Astrocyte of the spinal cord (primary cell): ENCODE measurements at places on chromosomes 1 and 21.

DNA sequence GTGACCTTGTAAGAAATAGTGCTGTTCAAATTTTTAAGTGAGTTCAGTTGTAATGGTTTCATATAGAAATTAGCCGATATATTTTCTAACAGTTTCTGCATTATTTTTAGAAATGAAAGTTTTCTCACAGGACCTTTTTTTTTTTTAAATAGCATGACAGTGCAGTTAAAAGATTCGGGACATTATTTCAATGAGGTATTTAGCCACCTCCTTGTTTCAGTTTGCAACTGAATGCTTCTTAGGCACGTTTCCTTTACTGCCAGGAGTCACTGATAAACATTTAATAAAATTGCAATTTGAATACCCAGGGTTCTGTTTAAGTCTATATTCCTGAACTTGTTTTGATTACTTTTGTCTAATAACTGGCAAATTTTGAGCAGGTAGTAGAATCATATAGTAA lies 304.7 kb downstream of the TM2D1 start:
- DNase-seq: no peak

- DNase-seq: no peak
Measured at GRCh38 chr1:100575406-100575805, 37.5 kb downstream of the GPR88 start.

- no peak for DNase-seq
Measured at GRCh38 chr1:156750191-156750672, 1.2 kb downstream of the HDGF start.

- no peak for DNase-seq
Measured at GRCh38 chr1:15957221-15958095, 18.4 kb downstream of the ZBTB17 start.

DNA sequence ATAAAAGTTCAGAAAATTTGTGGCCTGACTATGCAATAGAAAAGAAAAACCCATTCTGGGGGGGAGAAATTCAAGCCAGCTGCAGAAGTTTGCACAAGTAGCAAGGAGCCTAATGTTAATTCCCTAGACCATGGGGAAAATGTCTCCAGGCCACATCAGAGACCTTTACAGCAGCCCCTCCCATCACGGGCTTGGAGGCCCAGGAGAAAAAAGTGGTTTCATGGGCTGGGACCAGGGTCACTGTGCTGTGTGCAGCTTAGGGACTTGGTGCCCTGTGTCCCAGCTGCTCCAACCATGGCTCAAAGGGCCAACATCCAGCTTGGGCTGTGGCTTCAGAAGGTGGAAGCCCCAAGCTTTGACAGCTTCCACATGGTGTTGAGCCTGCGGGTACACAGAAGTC lies 42.0 kb downstream of the IL23R start:
- no peak for DNase-seq

DNA sequence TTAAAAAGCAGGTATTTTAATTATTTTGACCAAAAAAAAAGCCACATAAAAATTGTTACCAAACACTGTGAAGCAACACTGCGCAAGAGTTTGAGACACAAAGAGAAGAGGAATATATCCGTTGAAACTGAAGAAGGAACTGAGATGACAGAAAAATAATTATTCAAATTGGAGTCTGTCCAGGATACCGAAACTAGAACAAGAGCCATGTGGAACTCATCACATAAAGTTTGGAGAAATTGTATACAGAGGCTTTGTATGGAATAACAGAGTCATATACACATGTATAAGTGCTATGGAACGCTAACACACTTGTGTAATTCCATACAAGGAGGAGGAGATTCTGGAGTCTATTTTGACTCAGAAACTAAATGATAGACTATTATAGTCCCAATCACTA lies 675.1 kb upstream of the ADGRL2 start:
- no peak for DNase-seq

- DNase-seq: no peak
Measured at GRCh38 chr1:152951711-152952110, 4.7 kb downstream of the SPRR5 start.

GRCh38 chr21:15441060-15441493 lies 288.7 kb upstream of the USP25 start:
- DNase-seq: no peak

DNA sequence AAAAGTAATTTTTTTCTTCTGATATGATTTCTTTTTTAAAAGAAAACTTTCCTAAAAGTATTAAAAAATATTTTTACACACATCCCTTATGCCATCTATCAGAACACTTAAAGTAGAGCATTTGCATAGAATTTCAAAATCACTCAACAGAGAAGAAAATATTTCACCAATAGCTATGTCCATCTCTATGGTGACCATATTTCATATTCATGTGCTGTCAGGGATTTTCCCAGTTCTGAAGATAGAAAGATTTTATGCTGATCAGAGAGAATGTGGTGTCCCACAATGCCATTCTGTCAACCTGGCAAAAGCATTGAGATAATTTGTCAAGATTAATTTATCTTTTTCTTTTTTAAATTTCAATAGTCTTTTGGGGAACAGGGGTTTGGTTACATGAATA lies 87.0 kb downstream of the C4BPA start:
- no peak for DNase-seq

GRCh38 chr1:54812801-54813484 lies 11.8 kb upstream of the TTC22 start:
- no peak for DNase-seq

DNA sequence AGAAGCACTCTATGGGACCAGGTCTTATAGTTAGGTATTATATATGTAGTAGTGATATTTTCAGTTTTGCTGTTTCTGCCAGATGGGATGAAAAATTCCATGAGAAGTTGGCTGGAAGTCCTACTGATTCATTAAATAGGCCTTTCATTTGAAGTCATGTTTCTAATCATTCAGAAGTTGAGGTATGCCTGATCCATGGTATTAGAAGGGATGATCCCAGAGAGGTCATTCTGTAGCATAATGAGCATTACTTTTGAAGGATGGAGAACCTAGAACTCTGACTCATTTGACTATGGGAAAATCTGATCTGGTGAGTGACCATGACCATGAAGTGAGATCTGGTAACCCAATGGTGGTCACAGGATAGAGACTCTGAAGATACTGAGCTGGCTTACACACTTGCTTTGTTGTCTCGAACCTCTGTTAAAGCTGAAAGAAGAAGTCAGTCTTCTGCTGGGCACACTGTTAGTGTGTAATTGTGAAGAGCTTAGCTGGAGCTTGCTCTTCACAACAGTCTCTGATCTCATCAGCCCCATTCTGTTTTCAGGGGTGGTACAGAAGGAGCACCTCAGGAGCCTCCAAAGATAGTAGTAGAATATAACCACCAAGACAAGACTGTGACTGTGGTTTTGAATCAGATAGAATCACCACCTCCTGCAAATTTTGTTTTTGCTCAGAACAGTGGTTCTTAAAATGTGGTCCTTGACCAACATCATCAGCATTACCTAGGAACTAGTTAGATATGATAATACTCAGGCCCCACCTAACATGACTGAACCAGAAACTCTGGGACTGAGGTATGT lies 9.0 kb downstream of the MGST3 start:
- no peak for DNase-seq

GRCh38 chr1:48744032-48744431 lies 32.7 kb downstream of the BEND5 start:
- DNase-seq: no peak

DNA sequence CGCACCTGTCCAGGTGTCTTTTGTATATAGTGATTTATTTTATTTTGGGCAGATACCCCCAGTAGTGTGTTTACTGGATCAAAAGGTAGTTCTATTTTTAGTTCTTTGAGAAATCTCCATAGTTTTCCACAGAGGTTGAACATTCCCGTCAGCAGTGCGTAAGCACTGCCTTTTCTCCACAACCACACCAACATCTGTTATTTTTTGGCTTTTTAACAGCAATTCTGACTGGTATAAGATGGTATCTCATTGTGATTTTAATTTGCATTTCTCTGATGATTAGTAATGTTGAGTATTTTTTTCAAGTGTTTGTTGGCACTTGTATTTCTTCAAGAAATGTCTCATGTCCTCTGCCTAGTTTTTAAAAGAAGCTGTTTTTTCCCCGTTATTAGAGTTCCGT lies 39.2 kb downstream of the FOXJ3 start:
- DNase-seq: no peak

DNA sequence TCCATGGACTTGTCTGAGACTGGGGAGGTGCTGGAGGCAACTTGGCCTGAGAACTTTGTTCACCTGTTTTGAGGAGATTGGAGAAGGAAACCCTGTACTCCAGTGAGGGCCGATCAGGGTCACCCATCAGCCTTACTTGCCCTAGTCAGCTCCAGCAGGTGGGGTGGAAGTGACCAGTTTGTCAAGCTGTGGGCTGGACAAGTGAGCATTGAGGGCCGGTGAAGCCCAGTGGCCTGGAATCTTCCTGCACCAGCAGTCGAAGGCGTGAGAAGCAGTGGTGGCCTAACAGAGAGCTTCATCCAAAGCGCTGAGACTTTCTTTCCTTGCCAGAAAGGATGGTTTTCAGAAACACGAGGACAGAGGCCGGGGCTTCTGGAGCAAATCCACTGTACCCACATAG lies 9.6 kb downstream of the SLC37A1 start:
- DNase-seq: no peak

DNA sequence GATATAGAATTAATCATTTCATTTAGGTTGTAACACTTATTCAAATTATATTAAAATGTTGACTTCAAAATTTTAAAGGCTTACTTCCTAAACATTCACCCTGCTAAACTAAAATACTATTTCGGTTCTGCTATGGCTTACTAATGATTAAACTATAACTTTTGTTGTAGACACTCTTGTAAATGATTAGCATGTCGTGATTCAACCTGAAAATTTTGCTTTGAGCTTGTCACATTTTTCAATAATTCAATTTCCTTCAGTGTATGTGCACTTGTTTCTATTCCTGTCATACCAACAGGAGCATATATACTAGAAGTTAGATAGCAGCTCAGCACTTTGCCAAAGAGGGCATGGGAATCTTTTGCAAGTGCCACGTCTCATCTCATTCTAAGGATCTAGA lies 1018.8 kb downstream of the AMY1C start:
- no peak for DNase-seq

DNA sequence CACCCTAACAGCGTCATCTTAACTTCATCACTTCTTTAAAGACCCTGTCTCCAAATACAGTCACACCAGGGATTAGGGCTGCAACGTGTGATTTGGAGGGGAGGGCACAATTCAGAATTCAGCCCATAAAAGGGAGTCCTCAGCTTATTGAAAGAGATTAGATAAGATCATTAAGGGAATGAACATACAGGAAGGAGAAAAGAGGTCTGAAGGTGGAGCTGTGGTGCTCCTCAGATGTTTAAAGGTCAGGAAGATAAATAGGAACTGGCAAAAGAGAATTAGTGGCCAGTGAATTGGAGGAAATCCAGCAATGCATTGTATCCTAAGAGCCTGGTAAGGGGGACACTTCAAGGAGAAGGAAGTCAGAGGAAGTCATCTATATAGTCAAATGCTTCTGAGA lies 113.5 kb downstream of the PROX1 start:
- DNase-seq: no peak

- no peak for DNase-seq
Measured at GRCh38 chr1:225883616-225884265, 1.6 kb upstream of the TMEM63A start.

GRCh38 chr1:27660300-27660835 lies 11.6 kb downstream of the IFI6 start:
- DNase-seq: no peak

DNA sequence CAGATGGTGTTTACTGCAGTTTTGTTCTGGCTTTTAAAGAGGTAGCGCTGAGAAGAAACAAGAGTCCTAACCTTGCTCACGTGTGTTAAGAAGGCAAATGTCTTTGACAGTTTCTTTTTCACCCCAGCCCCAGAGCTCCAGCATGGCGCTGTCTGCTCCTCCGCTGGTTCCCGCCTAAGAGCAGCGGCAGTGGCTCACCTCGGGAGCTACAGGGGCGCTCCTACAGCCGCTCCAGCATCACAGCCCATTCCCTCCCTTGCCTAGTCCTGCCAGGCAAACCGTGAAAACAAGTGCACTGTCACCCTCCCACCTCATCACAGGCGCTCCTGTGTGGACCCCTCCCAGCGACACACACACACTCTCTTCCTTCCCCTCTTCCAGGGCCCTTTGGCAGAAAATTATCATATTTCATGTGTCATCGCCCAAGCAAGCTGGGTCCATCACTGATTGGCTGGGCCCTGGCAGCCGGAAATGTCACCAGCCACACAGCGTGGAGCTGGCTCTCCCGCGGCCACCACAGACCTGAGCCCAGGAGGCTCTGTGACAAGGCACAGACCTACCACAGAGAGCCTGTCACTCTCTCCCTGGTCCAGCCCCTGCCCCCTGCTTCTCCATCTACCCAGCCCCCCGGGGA lies 1.2 kb upstream of the HIVEP3 start:
- DNase-seq: no peak

DNA sequence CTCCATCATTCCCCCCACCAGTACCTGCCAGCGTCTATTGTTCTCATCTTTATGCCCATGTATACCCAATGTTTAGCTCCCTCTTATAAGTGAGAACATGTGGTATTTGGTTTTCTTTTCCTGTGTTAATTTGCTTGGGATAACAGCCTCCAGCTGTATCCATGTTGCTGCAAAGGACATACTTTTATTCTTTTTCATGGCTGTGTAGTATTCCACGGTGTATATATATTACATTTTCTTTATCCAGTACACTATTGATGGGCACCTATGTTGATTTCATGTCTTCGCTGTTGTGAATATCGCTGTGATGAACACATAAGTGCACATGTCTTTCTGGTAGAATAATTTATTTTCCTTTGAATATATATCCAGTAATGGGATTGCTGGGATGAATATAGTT lies 313.3 kb upstream of the GREM2 start:
- no peak for DNase-seq

DNA sequence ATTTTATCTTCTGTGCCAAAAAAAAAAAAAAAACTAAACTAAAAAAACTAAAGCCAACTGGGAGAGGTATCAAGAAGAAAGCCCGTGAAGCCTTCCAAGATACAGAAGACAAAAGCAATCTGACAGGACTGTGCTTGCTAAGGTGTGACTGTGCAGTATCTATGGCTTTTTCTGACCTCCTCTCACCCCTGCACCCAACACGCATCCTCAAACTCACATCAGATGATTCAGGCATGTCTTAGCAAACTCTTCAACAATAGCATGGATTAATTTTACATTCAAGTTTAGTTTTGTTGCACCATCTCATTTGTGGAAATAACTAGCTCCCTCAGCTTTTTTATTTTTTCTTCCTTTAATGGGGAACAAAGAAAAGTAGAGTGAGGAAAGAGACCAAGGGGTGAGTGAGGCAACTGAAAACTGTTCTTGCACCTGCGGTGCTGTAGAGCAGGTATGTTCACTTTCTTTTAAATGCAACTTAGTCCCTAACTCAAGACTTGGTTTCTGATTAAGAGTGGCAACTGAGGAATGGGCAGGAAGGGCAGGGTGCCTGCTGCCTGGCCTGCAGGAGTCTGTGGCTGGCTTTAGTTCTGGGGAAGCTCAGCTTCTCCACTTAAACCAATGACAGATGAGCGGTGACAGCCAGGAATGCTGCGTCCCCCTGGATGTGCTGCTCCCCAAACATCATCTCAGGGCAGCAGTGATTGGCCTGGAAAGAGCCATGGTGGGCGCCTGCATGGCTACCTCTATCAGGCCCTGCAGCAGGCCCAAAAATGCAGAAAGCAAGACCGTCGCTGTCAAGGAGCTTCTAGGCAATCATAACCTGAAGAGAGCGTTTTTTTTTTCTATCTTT lies 71.3 kb upstream of the LRRC8B start:
- DNase-seq: no peak
